ENCODE measurements at places on chromosomes 12 and 14.

DNA sequence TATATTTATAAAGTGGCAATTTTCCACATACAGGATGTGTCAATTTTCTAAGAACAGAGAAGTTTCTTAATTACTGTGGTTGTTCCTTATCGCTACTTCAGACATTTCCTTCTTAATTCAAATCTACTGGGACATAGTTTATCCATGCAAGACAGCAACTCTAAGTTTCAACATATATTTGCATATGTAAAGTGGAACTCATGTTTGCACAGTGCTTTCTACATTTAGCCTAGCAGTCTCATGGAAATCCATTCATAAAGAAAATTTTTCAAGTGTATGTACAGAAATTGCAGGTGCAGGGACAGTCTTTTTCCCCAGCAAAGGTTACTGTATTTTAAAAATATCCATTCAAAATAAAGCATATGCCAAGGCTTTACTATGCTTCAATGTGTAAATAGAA, 956.7 kb upstream of the SEL1L start:
- DNase-seq: no peak

DNA sequence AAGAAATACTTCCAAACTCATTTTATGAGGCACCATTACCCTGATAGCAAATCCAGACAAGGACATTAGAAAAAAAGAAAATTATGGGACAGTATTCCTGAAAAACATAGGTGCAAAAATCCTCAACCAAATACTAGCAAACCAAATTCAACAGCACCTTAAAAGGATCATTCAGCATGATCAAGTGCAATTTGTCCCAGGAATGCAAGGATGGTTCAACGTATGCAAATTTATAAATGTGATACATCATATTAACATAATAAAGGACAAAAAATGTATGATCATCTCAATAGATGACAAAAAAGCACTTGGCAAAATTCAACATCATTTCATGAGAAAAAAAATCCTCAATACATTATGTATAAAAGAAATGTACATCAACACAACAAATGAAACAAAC, 162.9 kb downstream of the DUSP6 start:
- DNase-seq: no peak

DNA sequence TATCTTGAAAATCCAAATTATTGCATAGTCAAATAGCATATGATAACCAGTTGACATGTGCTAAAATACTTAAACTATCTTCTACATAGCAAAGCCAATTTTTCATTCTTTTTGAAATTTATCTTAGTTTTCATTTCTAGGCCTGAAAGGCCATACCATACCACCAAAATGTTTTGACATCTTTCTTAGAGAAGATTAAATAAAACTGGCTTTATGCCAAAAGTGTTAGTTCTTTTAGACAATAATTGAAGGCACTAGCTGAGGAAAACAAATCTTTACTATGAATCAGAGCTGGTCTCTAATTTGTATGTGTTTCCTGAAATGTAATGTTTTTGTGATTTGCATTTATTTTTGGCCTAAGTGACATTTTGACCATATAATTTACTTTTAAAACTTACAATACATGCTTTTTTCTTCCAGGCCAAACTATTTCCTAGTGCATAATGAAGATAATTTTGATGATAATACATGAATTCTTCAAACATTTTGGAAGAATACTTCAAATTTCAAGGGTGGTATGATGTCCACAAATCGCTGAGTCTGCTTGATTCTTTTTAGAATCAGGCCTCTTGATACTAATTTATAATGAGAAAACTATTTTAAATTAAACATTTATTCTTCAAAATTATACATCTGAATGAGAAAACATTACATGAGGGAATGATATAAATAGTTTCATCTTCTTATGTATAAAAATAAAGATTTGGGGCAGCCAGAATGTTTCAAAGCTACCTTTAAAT, 6.5 kb upstream of the KCNMB4 start:
- DNase-seq: no peak

DNA sequence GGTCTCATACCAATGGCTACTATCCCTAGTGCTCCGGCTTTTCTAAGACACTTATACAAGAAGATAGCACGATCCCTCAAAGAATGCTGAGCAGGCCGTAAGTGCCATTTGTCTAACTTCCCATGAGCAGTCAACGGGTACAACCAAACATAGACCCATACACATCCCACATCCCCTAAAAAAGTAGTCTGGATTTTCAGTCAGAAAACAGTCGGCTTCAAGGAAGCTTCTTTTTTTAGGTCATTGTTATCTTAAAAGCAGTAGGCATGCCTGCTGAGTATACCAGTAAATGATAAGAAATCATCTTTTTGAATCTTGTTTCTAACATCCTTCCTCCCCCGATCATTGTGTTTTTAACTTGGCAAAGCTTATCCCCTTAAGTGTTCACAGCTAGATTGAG, 19.8 kb downstream of the OSBPL8 start:
- DNase-seq: no peak

DNA sequence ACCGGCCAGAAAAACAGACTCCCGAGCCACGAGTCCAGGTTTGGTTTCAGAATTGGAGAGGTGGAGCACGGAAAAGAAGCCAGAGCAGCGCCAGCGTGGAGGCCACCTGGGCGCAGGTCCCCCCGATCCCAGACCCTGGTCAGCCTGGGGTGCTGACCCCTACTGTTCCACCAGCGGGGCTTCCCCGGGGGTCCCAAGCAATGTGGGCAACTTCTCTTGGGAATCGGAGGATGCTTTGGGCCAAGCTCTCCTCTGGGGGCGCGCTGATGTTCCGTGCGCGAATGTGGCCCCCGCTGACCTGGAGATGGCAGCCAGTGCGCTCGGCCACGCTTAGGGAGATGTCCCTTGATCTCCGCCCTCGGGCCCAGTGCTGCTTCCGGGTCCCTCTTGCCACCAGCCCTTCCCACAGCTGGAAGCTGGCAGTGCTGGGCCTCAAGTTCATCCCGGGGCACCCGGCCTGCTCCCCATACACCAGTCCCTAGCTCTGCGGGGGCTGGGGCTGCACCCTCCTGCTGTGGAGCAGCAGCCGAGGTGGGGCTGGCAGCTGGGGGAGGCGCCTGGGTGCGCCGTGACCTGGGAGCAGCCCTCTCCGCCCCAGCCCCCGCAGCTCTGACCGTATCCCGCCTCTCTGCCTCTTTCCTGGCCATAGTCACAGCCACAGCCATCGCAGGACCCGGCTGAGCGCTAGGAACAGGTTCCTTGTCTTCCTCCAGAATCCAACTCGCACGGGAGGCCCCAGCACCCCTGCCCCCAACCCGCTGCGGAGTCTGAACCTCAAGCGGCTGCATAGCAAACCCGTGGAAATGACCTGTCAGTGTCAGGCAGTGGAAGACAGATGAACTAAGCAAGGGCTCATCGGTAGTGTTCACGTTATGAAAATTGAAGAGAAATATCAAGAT, 91.2 kb downstream of the RCOR1 start:
- DNase-seq: no peak

GRCh38 chr12:117227000-117227653, 36.9 kb upstream of the FBXO21 start:
- DNase-seq: no peak

- no peak for DNase-seq
These were observed 483.3 kb downstream of the VRK1 start for GRCh38 chr14:97280526-97280925.

- no peak for DNase-seq
These were observed 160.7 kb downstream of the PHLDA1 start for GRCh38 chr12:75870878-75871277.

DNA sequence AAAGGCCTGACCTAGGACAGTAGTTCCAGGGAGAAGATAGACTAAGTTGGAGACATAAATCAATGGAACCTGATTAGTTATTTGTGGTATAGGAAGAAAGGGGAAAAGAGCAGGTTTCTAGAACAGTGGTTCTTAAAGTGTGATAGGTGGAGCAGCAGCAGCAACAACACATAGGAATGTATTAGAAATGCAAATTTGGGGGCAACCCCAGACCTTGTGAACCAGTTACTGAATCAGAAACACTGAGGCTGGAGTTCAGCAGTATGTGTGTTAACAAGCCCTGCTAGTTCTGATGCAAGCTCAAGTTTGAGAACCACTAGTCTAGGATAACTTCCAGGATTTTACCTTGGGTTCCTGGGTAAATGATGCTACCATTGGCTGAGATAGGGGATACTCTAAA, 308.7 kb downstream of the EMP1 start:
- DNase-seq: no peak

- no peak for DNase-seq
These were observed 32.4 kb downstream of the EPS8 start for GRCh38 chr12:15756822-15757221.

- no peak for DNase-seq
These were observed 9.7 kb downstream of the TUBA1C start for GRCh38 chr12:49274396-49275069.

GRCh38 chr12:100372853-100373640, 16.2 kb downstream of the SLC17A8 start:
- no peak for DNase-seq

- DNase-seq: no peak
These were observed 12.2 kb upstream of the MYH7 start for GRCh38 chr14:23447361-23448350.

GRCh38 chr12:58966939-58967338, 46.6 kb upstream of the LRIG3 start:
- DNase-seq: no peak

DNA sequence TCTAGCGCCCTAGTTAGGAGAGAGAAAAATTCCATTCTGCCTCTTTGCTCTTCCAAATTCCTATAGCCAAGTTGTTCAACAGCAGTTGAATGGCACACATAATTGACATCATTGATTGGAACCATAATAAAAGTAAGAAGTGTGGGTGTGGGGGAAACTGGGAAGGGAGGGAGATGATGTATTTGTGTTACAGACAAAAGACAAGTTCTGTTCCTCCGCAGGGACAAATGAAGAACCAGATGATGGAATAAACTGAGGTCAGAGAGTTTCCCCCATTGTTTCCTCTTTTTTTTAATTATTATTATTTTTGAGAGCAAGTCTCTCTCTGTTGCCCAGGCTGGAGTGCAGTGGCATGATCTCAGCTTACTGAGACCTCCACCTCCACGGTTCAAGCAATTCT, 34.9 kb downstream of the GDF11 start:
- DNase-seq: no peak

DNA sequence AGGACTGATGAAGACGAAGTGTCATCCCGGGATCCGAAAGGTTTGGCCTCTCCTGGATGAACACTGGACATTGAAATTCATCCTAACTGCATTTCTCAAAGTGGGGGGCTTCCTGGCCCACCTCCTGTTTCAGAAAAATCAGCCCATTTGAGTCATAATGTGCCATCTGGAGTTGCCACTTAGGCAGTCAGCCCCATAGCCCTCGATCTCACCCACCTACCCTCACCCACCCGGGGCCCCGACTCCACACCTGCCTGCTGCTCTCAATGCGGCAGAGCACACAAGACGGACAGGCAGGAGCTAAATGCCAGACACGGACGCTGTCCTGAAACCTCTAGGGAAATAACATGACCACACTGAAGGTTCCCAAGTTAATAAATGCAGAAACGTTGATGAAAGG, 12.6 kb downstream of the DLK1 start:
- no peak for DNase-seq

DNA sequence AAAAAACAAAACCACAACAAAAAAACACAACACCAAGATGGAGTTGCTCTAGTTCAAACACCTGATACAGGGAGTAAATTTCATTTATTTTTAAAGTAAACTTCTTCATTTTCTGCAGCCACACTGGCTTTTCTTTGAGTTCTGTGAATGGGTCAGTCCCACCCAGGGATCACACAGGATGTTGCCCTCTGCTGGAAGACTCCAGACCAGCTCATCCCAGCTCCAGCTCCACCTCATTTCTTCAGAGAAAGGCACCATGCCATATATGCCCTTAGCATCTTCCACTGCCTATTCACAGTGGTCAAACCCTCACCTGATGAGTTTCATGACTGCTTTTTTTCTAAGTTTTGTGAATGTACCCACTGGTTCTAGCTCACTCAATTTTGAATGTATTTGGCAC, 8.0 kb downstream of the GLIPR1 start:
- DNase-seq: no peak

- DNase-seq: no peak
These were observed 71.2 kb downstream of the SLC2A13 start for GRCh38 chr12:40034712-40035111.

DNA sequence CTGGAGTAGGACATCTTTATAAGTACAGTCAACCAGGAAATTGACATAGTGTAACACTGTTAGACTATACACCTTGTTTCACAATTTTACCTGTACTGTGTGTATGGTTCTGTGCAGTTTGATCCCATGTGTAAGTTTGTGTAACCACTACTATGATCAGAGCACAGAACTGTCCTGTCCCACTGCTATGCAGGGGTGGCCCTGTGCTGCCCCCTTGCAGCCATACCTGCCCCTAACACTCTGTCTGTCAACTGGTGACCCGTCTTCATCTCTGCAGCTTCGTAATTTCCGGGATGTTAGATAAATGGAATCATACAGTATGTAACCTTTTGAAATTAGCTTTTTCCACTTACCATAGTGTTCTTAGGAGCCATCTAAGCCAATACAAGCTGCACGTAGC, 58.7 kb upstream of the RD3L start:
- no peak for DNase-seq

DNA sequence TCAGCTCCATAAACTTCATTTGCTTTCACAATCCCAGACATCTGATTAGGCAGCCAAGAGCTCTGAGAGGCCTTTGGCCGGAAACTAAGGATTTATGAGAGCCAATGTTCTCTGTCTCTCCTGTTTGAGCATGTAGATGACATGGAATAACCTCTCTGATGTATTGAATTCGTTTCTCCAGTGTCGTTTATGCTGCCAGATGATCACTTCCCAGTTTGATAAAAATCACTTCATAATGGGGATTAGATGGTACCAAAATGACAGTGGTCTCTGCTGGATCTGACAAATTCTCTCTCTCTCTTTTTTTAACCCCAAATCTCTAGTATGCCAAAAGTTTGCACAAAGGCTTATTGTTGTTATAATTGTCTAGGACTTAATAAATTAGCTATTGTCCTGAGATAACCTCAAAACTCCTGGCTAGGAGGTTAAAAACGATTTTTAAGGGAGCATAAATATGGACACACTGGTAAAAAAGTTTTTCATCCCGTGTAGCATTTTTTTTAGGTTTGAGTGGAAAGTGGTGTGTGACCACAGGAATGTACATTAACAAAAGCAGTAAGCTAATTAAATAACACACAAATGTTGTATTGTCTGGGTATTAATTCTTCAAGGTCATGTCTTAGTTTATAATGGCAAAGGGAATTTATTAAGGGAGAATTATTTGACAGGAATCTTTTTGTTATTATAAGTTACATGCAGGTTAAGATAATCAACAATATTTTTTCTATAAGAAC, 82.6 kb upstream of the USP44 start:
- no peak for DNase-seq

DNA sequence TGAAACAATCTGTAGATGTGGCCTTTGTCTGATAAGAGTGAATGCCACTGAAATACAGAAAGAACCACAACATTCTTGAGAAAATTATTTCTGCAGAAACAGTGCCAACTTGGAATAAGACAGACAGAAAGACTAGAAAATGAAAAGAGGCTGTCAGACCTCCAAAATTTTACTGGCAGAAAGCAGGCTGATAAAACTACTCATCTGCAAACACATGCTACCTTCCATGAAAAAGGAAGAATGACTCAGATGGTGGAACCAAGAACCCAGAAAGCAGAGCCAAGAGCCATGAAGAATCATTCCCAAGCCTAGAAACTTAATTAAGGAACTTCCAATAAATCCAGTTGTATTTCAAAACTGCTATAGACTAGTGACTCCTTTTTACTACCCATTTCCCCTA, 31.9 kb upstream of the OSBPL8 start:
- DNase-seq: no peak

GRCh38 chr12:122996188-122996601, 15.7 kb downstream of the ARL6IP4 start:
- no peak for DNase-seq

All from activated T-helper 1 cell treated with anti-CD3 and anti-CD28 coated beads, Interleukin-2, amount 50 U/mL, for 16 hours (primary cell).